ENCODE measurements at places on chromosomes 5 and 9.

DNA sequence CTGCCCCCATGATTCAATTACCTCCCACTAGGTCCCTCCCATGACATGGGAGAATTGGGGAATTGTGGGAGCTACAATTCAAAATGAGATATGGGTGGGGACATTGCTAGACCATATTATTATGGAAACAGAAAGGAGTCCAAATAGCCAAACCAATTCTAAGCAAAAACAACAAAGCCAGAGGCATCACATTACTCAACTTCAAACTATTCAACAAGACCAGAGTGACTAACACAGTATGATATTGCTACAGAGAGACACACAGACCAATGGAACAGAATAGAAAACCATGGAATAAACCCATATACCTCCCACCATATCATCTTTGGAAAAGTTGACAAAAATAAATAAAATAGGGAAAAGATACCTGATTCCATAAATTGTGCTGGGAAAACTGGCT is 710.5 kb upstream of the CDH9 start:
- DNase-seq = no peak

GRCh38 chr5:124342986-124343385 is 403.5 kb downstream of the ZNF608 start:
- no peak for DNase-seq

DNA sequence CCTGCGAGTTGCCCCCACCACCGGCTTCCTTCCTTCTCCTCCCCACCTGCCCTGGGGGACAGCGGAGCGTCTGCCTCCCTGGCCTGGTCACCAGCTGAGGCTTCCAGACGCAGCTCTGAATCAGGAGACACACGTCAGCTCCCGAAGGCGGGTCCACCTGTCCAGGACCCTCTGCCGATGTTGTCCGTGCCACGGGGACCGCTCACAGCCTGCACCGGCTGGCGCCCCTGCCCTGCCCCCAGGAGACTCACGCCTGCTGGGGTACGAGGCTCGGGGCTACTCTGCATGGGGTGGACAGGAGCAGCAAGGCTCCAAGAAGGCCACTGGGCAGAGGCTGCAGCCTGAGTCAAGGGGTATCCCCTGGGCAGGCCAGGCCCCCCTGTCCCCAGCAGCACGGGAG is 1.9 kb upstream of the CCDC187 start:
- no peak for DNase-seq

DNA sequence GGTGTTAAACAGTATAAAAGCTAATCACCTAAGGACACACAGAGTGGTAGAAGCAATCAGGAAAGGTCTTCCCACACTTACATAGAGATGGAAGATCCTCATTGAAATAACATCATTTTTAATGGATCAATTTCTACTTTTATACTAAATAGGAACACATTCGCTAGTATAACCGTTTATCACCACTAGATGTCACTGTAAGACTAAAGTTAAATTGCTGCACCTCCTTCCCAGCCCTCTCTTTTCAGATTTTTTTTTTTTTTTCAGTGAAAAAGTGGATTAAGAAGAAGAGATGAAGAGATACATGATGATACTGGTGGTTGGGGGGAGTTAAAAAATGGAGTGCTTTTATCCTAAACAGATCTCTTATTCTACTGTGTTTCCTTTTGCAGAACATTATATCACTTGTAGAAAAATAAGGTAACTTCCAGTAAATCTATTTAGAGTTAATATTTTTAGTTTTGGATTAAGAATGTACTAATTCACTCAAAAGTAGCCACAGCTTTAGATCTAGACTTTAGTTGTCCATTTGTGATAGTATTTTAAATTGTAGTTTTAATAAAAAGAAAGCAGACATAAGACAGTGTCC is 116.9 kb upstream of the ARRDC3 start:
- no peak for DNase-seq

DNA sequence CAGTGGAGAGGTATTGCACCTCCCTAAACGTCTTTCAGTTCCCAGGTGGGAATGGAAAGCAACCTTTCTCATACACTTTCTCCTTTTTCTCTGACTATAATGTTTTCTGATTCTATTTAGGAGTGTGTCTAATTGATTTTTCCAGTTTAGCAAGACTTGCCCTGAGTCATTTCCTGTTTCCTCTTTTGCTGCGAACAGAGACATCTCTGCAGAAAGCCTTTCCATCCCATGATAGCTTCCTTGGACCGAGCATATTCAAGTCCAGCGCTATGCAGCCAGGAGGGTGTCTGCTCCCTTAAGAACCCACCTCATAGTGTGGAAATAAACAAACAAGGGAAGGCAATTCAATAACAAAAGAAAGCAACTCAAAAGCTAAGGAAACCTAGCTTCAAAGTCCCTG is 60.0 kb upstream of the CDH6 start:
- no peak for DNase-seq

DNA sequence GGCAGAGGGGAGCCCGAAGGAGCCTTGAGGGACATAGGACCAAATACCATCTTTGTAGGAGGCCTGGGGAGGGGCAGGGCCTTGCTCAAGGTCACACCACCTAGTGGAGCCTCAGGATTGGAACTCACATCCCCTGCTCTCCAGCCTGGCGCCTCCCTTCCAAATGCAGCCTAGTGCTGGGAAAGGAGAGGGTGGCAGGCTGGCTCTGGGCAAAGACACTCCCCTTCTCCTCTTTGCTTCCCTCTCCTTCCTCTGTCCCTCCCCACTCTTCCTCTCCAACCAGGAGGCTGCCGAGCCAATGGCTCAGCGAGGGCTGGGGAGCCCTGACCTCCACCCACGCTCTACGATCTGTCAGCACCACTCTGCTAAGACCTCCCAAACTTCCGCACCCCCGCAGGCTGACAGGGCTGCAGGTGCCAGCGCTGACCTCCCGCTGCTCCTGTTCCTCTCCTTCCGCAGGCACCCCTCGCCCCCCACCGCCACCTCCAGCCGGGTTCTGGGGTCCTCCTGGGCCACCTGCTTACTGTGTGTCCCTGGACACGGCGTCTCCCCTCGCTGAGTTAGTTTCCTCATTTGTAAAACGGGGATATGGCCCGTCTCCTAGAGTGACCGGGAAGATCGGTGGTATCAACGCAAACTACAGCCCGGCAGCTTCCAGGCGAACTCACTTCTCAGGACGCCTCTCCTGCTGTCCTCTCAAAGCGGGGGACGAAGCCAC is 52.9 kb downstream of the C9orf50 start:
- DNase-seq = no peak

- no peak for DNase-seq
Observed at GRCh38 chr5:54834121-54834842, 151.1 kb downstream of the ESM1 start.
